Endothelial cell (in vitro differentiated cells): ENCODE measurements at places on chromosomes 3 and 15. TPM values are rescaled to one million over a fixed set of nuclear protein-coding genes. Genes with fewer than 3 reads are reported as not detected.

Gene OCA2
- not detected for total RNA-seq

- DNase-seq = no peak
Measured at GRCh38 chr3:53740956-53741355, 105.3 kb downstream of the CHDH start.

GRCh38 chr15:71899674-71900073 lies 89.3 kb downstream of the NR2E3 start:
- no peak for DNase-seq

- DNase-seq = no peak
Measured at GRCh38 chr3:140387244-140387643, 290.6 kb upstream of the TRIM42 start.

DNA sequence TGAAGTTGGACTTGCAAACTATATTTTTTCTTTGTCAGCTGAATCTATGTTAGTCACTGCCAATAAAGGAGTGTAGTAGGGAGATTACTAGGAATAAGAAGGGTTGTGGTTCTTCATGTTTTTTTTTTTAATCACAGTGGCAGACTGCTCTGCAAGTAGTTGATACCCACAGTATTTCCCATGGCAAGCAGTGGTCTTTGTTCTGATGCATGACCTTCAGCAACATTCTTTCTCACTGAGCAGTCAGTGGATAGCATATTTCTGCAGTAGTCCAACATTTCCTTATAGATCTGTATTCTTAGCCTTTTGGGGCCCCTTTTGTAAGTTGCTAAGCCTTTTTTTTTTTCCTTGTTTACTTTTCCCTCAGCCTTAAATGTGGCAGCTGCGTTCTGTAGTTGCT lies 151.1 kb downstream of the DOCK3 start:
- DNase-seq = no peak
